Inflammatory macrophage (primary cell): ENCODE measurements at places on chromosomes 2 and 18.

DNA sequence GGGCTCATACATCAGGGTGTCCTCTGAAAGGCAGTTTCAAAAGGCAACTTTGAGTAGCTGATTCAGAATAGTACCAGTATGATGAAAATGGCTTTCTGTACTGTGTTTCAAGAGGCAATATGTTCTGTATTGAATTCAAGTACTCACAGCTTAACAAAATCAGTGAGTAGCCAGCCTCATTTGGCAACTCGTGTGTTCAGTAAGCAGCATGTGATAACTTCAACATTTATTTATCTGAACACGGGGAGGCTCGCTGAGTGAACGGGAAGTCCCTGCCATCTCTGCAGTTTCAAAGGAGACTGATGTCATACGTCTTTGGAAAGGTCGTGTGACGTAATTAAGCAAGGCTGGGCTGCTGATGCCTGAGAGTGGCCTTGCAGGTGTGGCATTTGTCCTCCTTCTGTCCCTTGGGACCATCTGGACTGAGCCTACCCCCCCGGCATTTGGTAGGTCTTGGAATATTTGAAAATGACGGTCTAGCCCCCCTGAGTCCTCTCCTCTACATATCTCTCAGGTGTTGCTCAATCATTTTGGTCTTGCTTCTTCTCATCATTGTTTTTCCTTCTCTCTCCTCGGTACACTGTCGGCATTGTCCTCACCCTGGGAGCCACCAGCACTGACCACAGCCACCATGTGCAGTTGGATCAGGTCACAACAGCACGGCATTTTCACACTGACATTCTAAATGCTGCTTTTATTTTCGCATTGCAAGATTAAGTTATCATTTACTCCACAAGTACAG is 62.8 kb downstream of the SMIM21 start:
- DNase-seq, result peak; percentile 76

GRCh38 chr2:109736177-109736827 is 57.8 kb upstream of the RGPD5 start:
- peak; percentile 58 for DNase-seq

DNA sequence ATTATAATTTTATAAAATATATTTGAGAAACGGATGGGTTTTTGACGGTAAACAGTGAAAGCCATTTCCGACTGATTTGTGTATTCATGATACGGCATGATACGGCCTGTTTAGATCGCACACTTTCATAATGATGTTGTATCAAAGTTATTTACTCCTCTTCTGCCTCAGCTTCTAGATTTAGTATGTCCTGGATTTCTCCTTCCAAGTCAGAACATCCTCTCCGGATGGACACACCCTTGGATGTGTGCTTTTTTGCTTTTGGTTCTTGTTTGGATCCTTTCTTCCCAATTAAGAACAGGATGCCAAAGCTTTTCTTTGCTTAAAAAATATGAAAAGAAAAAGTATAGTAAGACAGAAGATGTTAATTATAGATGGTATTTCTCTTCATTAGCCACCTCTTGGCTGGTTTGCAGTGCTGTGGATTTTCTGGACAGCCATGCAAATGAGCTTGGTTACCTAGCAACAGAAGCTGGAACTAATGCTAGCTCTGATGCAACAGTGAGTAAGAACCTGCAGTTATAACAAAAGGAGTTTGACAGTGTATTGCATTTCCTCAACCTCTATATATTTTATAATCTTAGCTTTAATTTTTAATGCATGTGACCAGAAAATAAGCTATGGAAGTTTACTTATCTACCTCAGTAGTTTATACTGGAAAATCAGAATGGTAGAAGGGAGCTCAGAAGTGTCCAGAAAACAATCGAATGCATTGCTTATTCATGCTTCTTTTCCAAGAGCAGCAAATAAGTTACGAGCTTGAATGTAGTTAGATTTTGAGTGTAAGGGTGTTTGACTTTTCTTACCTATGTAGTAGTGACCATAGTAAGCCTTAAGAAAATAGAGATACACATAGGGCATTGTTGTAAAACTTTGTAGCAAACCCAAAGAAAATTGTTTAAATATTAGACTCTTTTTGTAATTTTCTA is 27.9 kb downstream of the RMND5A start:
- peak; percentile 59 for DNase-seq

DNA sequence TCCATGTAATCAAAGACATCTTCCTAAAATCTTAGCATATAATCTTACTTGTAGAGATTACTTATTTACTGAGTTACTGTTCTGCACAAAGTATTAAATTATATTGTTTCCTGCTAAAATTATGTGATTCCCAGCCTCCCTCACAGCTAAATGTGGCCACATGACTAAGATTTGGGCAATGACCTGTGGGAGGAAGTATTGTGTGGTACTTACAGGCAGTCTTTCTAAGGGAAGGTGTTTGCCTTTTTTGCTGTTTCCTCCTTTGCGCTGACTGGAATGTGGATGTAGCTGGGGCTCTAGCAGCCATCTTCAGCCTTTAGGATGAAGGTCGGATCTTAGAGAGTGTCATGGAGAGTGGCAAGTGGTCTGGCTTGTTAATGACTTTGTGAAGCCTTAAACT is 146.3 kb upstream of the APCDD1 start:
- peak; percentile 52 for DNase-seq

GRCh38 chr2:38535744-38536506 is 66.8 kb downstream of the HNRNPLL start:
- DNase-seq, result peak; percentile 63

GRCh38 chr2:7052404-7052803 is 135.2 kb downstream of the RNF144A start:
- DNase-seq, result no peak

DNA sequence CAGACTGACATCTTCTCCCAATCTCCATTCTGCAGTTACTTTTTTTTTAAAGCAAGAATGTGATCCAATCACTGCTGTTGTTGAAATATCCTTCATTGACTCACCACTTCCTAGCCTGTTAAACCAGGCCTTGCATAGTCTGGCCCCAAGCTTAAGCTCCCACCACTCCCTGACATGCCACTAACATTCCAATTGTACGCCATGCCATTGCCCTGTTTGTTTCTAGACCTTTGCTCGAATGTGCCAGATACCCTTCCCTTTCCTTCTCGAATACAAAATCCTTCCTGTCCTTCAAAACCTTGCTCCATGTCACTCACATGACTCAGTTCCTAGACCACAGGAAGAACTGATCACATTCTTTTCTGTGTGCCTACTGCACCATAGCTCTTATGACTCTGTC is 224.2 kb downstream of the CYRIA start:
- DNase-seq, result no peak

DNA sequence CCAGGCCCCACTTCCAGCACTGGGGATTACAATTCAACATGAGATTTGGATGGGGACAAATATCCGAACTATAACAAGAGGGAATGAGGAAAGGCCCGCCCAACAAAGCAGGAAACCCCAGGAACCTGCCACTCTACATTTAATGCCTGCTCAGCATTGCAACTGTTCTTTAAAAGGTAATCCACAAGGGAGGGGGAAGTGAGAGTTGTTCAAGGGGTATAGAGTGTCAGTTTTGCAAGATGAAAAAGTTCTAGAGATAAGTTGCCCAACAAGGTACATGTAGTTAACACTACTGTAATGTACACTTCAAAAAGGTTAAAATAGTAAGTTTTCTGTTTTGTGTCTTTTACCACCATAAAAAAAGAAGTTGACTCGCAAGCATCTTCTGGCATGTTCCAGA is 137.6 kb downstream of the MBD2 start:
- no peak for DNase-seq

DNA sequence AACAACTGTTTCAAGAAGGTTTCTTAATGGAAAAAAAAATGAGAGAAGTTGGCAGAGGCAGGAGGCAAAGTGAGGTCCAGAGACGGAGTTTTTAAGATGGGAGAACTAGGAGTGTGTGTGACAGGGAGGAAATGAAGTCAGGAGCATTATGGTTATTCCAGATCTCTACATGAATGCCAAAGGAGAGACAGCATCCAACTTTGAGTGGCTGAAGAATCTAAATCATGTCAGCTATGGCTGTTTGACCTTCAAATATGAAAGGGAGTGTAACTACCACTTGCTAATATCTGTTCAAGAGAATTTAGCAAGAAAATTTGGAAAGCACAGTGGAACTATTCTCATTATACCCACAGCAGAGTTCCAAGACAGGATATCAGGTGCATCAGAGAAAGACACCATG is 81.2 kb upstream of the CCBE1 start:
- no peak for DNase-seq

DNA sequence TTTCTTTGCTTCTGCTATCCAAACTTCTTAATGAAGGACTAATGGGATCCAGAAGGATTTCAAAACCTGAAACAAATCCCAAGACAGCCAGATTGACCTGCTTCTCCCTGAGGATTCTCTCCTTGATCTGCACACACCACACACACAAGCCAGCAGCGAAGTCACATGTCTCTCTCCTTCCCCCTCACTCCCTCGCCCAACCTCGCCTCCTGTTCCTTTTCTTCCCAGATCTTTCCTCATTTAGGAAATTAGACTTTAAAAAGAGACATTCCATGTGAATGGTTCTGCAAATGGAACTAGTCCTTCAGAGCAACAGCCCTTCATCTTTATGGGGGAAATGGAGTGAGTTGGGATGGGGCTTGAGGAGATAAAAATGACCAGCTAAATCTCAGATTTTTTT is 639.1 kb upstream of the SETBP1 start:
- no peak for DNase-seq

- no peak for DNase-seq
Observed at GRCh38 chr2:142675398-142675797, 202.1 kb upstream of the KYNU start.

DNA sequence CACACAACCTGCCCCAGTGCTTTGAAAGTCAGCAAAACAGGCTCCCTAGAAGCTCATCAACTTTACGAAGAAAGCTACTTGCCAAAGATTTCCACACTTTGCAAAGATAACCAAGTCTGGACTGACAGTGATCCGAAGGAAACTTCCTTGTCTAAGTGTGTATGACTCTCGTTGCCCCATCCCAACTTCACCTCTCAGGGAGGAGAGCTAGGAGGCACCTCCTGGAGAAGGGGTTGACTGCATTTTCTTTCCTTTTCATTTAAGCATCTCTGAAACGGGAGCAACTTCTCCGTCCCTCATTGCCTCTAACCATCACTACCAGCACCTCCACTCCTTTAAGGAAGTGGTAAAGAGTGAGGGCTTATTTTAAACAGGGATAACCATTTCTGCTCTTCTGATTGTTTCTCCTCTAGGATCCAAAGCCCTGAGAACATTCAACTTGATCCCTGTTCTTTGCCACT is 7.0 kb downstream of the ZEB2 start:
- DNase-seq, result no peak

DNA sequence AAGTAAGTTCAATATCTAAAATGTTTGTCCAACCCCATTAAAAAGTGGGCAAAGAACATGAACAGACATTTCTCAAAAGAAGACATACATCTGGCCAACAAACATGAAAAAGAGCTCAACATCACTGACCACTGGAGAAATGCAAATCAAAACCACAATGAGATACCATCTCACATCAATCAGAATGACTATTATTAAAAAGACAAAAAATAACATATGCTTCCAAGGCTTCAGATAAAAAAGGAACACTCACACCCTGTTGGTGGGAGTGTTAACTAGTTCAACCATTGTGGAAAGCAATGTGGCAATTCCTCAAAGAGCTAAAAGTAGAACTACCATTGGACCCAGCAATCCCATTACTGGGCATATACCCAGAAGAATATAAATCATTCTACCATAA is 931.1 kb downstream of the LRP1B start:
- DNase-seq, result no peak

GRCh38 chr2:59985923-59986322 is 567.5 kb downstream of the BCL11A start:
- DNase-seq, result no peak

DNA sequence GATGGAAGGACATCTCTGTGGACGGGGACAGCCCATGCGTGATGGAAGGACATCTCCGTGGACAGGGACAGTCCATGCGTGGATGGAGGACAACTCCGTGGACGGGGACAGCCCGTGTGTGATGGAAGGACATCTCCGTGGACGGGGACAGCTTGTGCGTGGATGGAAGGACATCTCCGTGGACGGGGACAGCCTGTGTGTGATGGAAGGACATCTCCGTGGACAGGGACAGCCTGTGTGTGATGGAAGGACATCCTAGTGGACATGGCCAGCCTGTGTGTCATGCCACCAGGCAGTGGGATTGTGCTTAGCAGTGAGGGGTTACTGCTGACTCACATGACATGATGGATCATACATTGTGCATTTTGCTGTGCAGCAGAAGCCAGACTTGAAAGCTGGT is 30.0 kb upstream of the NFATC1 start:
- DNase-seq, result no peak

- no peak for DNase-seq
Observed at GRCh38 chr2:48200620-48201293, 294.5 kb upstream of the FBXO11 start.

- no peak for DNase-seq
Observed at GRCh38 chr2:172599947-172600346, 44.1 kb downstream of the PDK1 start.

- peak; percentile 37 for DNase-seq
Observed at GRCh38 chr18:55275039-55275901, 312.7 kb downstream of the TCF4 start.

DNA sequence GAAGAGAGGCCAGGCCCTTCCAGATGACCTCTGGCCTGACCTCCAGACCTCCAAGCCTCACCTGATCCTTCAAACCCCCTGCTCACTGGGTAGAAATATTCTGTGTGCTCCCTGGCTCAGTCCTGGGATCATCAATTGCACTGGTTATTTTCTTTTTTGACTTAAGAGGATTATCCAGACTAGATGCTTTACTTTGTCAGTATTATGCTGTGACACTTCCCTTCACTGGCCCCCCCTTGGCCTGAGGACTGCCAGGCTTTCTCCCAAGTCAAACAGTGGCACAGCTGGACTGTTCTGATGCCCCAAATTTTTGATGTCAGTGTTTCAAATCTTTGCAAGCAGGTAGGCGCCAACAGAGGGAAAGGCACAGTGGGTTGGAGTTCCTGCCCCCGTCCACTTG is 156.3 kb upstream of the SKOR2 start:
- DNase-seq, result no peak

DNA sequence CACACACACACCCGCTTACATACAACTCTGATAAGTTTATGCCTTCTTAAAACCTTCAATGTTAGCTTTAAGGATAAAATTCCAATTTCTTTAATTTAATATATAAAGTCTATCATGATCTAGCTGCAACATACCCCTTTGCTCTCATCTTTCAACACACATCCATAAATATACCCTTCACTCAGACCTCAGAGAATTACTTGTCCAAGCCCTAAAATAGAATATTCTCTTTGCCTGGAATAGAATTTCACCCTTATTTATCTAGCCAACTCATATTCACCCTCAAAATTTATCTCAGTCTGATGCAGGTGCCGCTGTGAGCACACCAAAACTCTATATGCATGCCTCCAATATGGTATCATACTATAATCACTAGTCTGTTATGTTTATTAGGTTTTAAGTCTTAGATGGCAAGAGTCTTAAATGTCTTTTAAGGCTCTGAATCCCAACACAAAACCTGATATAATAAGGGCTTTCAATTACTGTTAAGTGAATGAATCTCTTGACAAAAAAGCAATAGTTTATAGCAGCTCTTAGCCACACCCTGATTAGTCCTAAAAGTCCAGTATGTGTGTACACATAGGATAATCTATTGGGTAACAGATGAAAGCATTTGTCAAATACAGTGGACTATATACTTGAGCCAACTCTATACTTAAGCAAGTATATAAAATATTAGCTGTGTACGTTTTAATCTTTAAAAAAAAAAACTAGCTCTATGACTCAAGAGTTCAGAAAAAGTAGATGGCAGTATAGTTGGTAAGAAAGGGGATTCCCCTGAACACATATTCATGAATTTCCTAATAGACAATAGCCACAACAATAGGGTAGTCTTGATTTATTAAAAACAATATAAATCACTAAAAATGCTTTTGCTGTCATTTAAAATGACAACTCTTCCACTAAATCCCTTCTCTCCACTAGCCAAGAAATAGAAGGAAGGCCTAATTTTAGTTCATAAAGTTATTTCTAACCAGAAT is 144.5 kb downstream of the EXOC6B start:
- DNase-seq, result no peak
